ENCODE measurements at places on chromosomes 3 and 15.
A peak's percentile ranks its signal among the peaks of the same experiment; 100 is the strongest.

DNA sequence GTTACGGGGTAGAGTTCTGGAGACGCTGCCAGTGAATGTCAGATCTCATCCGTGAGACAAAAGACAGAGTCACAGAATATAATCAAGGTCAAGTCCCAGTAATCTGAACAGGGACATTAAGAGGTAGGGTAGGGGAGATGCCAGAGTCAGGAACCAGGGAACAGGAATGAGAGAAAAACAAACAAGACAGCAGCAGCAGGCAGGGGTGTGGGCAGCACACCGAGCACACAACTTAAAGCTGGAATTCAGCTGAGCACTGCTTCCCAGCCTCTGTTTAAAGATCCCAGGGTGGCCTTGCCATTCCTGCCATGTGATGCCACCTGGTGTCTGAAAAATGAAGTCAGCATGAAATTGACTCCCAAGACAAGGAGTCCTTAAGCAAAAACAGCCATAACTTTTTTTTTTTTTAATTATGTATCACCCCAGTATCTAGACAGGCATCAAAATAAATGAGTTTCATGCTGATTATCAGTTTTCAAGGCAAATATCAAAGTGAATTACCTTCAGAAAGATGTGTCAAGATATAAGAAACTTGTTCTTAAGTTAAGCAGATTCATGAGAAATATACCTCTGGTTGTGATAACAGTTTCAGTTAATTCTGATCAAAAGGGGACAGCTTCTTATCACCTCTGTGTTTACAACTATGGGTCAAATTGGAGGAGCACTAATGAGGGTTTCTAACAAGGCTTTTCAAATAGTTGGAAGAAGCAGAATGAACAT, 203.7 kb downstream of the SLC9A9 start:
- DNase-seq = no peak

GRCh38 chr3:100155128-100155527, 40.8 kb upstream of the FILIP1L start:
- no peak for DNase-seq

DNA sequence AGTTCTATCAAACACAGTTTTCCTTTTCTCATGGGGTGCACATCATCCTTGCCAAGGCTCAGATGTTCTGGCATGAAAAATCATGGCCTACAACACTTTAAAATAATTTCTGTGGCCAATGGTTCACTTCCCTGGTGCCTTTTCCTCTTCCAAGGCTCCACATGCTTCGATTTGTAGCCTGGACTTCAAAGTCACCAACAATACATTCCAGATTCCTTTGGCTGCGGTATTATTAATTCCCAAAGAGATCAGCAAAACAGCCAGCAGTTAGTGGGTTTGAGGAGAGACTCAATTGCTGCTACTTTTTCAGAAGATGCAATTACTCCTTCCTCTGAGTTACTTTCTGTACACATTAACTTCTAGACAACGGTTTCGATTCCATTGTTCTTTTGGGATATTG, 80.3 kb upstream of the CCDC80 start:
- no peak for DNase-seq

DNA sequence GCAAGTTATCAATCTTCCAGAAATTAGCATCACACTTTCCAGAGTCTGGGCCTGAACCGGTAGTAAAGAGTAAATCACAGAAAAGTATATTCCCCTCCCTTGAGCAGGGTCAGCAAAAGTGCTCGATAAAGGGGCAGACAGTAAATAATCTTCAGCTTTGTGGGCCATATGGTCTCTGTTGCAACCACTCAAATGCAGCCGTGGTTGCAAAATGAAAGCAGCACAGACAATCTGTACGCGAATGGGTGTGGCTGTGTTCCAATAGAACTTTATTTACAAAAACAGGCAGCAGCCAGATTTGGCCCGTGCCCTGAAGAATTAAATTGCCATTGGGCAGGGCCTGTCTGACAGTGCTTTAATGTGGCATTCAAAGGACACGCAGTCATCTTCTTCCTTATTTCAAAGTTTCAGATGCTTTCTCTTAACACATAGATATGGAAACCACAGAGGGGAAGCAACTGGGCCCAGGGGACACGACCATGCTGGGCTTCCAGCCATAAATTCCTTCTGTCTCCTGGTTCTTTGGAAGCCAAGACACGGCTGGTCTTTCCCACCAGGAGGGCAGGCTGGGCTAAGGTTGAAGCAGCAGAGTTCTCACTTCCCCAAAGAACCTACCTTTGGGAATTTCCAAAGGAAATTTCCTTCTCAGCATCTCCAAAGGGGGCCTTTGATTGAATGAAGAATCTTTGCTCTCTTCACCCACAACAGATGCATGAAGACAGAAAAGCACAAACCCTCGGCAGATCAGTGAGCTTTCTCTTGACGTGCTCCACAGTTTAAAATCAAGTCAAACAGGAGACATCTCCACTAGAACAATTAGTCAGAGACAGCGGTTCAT, 489.8 kb upstream of the PROK2 start:
- peak; percentile 40 for DNase-seq

- no peak for DNase-seq
Observed at GRCh38 chr3:182007441-182007840, 295.7 kb downstream of the SOX2 start.

DNA sequence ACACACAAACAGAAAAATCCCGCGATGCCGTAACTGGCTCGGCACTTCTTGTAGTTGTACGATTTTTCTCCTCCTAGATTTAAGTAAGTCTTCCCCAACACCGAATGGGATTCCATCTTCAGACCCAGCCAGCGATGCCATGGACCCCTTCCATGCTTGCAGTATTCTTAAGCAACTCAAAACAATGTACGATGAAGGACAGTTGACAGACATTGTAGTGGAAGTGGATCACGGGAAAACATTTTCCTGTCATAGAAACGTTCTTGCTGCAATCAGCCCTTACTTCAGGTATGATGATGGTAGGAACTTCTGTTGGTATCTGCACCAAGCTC, 763 bp downstream of the KBTBD8 start:
- DNase-seq = no peak

DNA sequence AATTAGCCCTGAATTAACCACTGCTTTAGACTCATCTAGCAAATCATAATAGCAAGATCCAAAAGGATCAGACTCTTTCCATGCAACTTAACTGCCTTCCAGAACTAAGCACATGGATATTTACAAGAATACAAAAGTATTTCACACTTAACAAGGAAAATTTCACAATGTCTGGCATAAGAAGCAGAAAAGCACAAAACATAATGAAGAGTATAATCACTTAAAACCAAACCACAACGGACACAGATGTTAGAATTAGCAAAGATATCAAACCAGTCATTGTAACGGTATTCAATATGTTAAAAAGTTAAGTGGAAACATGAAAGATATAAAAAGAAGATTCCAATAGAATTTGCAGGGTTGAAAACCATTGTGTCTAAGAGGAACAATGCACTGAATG, 51.5 kb upstream of the COL6A6 start:
- DNase-seq = no peak

- DNase-seq = no peak
Observed at GRCh38 chr3:36065321-36065720, 315.0 kb upstream of the STAC start.

DNA sequence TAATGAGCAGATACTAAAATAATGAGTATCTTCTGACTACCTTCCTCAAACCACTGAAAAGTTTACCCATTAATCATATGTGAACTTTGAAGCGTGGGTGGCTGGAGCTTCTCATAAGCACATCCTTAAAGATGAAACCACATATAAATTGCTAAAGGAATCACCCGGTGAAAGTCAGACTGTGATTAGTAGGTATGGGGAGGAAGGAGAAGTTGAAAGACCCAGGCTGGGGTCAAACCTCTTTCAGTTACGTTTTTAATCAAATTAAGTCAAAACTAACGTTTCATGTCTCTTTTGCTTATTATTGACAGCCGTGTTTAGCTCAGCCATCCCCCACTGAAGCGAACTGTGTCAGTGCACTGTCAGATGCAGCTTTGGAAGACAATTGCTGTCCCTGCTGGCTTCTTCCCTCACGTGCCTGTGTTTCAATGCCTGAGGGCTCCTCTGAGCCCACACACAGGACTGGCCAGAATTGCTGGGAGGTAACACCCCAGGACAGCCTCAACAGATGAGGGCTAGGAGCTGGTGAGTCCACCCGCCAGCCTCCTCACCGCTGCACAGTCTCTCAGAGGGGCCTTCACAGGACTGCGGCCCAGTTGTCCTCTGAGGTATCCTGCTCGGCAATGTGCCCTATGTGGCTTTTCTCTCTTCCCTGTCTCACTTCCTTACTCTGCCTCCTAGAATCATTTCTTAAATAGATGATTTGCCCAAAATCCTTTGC, 29.3 kb upstream of the SH3BP5 start:
- DNase-seq = no peak

DNA sequence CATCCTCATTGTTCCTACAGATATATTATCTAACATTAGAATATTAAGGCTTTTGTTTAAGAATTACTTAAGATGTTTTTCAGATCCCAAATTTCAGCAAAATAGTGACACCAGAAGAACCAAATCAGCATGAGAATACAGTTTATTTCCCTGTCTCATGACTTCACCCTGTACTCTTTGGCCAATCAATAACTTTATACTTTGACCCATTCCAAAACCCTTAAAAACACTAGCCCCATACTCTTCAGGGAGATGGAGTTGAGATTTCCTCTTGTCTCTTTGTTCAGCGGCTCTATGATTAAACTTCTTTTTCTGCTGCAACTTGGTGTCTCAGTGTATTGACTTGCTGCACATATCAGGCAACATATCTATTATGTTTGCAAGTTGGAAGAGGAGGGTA, 207.7 kb downstream of the ZBBX start:
- no peak for DNase-seq

DNA sequence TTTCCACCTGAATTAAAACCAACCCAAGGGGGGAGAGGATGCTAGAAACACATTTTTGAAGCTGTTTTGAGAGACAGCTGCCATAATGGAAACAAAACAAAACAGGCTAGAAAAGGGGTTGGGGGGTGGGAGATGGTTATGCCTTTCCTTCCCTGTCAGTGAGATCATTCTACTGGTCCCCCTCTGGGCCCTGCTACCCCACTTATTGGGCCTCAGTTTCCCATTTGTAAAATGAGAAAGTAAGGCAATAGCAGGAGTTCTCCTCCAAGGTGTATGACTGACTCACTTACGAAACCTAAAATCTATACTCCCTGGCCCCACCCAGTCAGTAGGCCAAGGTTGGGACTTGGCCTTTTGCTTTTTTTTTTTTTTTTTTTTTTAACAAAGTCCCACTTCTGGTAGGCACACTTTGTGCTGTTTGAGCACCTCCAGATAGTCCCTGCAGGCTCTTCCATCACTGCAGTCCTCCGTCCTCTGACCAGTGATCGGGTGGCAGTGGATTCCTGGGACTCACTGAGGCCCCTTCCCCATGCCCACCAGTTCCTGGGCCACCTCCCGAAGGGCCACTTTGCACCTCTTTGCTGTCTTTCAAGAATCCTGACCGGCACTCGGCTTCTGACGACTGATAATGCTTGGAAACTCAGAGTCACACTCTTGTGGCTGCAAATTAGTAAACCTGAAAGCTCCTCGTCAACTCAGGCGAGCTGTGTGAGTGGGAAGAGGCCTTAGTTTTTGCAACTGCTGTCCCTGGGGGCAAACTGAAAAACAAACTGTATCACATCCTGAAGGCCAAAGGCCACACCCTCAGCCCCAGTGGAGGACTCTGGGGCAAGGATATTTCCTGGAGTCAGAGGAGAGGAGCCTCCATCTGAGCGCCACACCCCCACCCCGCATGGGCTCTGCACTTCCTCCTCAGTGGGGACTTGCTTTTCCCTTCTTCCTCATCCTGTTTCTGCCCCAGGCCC, 6.7 kb upstream of the PSTPIP1 start:
- DNase-seq = peak; percentile 36

- no peak for DNase-seq
Observed at GRCh38 chr15:95911570-95912279, 418.8 kb upstream of the NR2F2 start.

DNA sequence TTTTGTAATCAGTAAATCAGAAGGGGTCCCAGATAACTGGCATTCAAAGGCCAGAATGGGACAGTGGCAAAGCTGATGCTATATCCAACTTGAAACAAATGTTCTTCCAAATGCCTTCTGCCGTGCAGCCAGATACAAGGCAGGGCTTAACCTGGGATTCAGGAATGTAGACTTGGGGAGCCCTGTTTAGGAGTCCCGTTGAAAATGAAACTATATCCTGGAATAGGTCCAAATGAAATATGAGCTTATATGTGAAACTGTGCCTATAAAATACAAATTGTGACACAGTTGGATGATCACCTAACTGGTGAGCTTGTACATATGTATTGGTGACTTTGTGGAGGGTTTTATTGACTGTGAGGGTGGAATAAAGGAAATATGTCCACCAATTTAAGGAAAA, 28.7 kb downstream of the FRMD4B start:
- DNase-seq = no peak

DNA sequence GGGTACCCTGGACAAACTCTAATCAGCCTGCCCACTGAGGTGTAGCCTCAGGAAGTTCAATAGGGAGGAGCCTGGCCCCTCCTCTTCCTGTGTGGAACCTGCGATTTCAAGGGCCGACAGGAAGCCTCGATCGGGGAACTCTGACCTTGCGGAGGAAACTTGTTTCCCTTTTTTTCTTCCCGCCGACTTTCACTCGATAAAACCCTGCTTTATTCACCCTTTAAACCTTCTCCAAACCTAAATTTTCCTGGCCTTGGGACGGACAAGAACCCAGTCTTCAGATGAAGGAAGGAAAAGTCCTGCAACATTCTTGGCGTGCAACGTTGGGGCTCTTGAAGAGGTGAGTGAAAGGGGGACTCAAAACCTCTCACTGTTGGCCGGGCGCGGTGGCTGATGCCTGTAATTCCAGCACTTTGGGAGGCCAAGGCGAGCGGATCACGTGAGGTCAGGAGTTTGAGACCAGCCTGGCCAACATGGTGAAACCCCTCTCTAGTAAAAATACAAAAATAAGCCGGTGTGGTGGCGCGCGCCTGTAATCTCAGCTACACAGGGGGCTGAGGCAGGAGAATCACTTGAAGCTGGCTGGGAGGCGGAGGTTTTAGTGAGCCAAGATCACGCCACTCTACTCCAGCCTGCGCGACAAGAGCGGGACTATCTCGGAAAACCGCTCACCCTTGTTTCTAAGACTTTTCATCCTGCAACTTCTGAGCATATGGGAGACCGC, 208.2 kb downstream of the ZNF385D start:
- no peak for DNase-seq

GRCh38 chr3:45778761-45779201, 17.6 kb downstream of the SLC6A20 start:
- no peak for DNase-seq

DNA sequence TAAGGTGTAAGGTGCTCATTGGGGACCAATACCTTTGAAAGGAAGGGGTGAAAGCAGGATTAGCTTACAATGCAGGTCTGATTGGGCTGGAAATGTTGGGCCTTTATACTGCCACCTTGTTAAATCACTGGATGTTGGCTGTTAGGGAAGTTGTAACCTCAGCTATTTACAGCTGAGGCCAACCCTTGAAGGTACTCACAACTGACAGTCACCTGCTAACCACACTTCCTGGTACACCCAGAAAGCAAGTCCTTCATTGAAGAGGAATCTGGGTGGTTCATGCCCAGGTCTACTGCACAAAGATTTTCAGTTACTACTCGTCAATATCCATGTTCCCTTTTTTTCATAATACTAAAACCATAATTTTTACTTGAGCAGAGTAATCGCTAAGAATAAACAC, 65.4 kb upstream of the CLDN18 start:
- DNase-seq = no peak

GRCh38 chr3:108241146-108241545, 18.9 kb upstream of the IFT57 start:
- no peak for DNase-seq
